ENCODE measurements at places on chromosomes 2 and 18. TPM values are rescaled to one million over a fixed set of nuclear protein-coding genes. Genes with fewer than 3 reads are reported as not detected.

KCNG2 gene
- 0.23 TPM for total RNA-seq

NCKAP5 gene
- 2.4 TPM for total RNA-seq

HOXD13 gene
- not detected for total RNA-seq

PIKFYVE gene
- total RNA-seq, result 42.6 TPM

TXNDC2 gene
- 0.21 TPM for total RNA-seq

KCNJ13 gene
- not detected for total RNA-seq

KLHL30 gene
- 8.8 TPM for total RNA-seq

RAB1A gene
- total RNA-seq, result 165 TPM

NT5C1B gene
- not detected for total RNA-seq

TBR1 gene
- total RNA-seq, result not detected

CSRNP3 gene
- total RNA-seq, result 5.4 TPM

CHST9 gene
- total RNA-seq, result not detected

EPG5 gene
- total RNA-seq, result 37.3 TPM

IL1RN gene
- total RNA-seq, result 6.0 TPM

DNAH6 gene
- 0.42 TPM for total RNA-seq

AQP12A gene
- total RNA-seq, result not detected

GPR45 gene
- not detected for total RNA-seq

DYTN gene
- total RNA-seq, result not detected

NYAP2 gene
- total RNA-seq, result 1.7 TPM

IAH1 gene
- total RNA-seq, result 52.2 TPM

PLGLB1 gene
- 2.0 TPM for total RNA-seq

RSAD2 gene
- 4.9 TPM for total RNA-seq

HOXD8 gene
- total RNA-seq, result 14.4 TPM

CDKL4 gene
- total RNA-seq, result 1.3 TPM

AMER3 gene
- not detected for total RNA-seq

RAX gene
- not detected for total RNA-seq

CD302 gene
- total RNA-seq, result 65.6 TPM

TEKT4 gene
- total RNA-seq, result not detected

ANTXR1 gene
- 181 TPM for total RNA-seq

IKZF2 gene
- total RNA-seq, result 9.9 TPM

PARD3B gene
- total RNA-seq, result 36.7 TPM

TDRD15 gene
- 0.06 TPM for total RNA-seq

SLC66A2 gene
- 40.1 TPM for total RNA-seq

RAPGEF4 gene
- total RNA-seq, result 22.8 TPM

PELI1 gene
- total RNA-seq, result 38.0 TPM

ERBB4 gene
- total RNA-seq, result 28.6 TPM

GNLY gene
- total RNA-seq, result 8.0 TPM

GPR148 gene
- not detected for total RNA-seq

C1GALT1C1L gene
- 0.29 TPM for total RNA-seq

PLCD4 gene
- 1.6 TPM for total RNA-seq

LIMS4 gene
- total RNA-seq, result 22.4 TPM

SERPINB12 gene
- not detected for total RNA-seq

HOXD12 gene
- total RNA-seq, result not detected

ADAM23 gene
- 4.2 TPM for total RNA-seq

BMP10 gene
- total RNA-seq, result not detected

NTSR2 gene
- total RNA-seq, result not detected

ZBTB7C gene
- 18.2 TPM for total RNA-seq
